Memory B cell (primary cell): ENCODE measurements at places on chromosomes 6 and 20.

GRCh38 chr6:144372116-144372515, 87.0 kb downstream of the UTRN start:
- peaks cover 15% of the 10 kb centered on the region for H3K4me1 ChIP-seq
- no peaks in the 10 kb centered on the region for H3K27me3 ChIP-seq
- H3K4me3 ChIP-seq = no peak overlapping the region
- peaks cover 22% of the 10 kb centered on the region for H3K36me3 ChIP-seq
- peak overlapping the region; percentile 43 for H3K27ac ChIP-seq

- no peak for DNase-seq
- no peaks in the 10 kb centered on the region for H3K27me3 ChIP-seq
- H3K27ac ChIP-seq = no peak overlapping the region
- H3K36me3 ChIP-seq = no peaks in the 10 kb centered on the region
- H3K4me3 ChIP-seq = no peak overlapping the region
- no peaks in the 10 kb centered on the region for H3K4me1 ChIP-seq
These were observed 35.3 kb downstream of the EFCAB8 start for GRCh38 chr20:32894026-32894483.

- H3K27ac ChIP-seq = peak overlapping the region; percentile 32
- H3K36me3 ChIP-seq = no peaks in the 10 kb centered on the region
- H3K4me1 ChIP-seq = peaks cover 42% of the 10 kb centered on the region
- H3K27me3 ChIP-seq = no peaks in the 10 kb centered on the region
These were observed 859.4 kb downstream of the MAFB start for GRCh38 chr20:39829661-39830060.

GRCh38 chr6:101478891-101479290, 85.4 kb downstream of the GRIK2 start:
- no peaks in the 10 kb centered on the region for H3K36me3 ChIP-seq
- no peaks in the 10 kb centered on the region for H3K4me1 ChIP-seq
- H3K4me3 ChIP-seq = no peak overlapping the region
- H3K27me3 ChIP-seq = no peaks in the 10 kb centered on the region
- no peak overlapping the region for H3K27ac ChIP-seq
- no peak for DNase-seq

DNA sequence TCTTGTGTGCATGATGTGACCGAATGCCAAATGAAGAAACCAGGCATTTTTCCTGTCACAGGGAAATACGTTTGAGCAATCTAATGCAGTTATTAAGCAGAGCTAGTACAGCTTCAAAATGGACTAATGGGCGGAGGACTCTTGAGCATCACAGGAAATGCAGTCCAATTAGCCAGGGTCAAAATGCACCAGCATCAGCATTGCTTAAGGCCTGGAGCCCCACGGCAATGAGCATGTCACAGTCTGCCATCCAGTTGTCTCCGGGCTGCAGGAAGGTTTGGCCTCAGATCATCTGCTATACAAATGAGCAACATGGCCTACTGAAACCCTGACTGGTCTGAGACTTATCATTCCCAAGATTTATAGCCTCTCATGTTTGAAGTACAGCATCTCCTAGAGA, 652.1 kb upstream of the SLC35B3 start:
- H3K27me3 ChIP-seq = no peaks in the 10 kb centered on the region
- H3K4me3 ChIP-seq = no peak overlapping the region
- no peak for DNase-seq

GRCh38 chr6:111759836-111760785, 113.1 kb downstream of the FYN start:
- H3K4me1 ChIP-seq = peaks cover 43% of the 10 kb centered on the region
- H3K27me3 ChIP-seq = no peaks in the 10 kb centered on the region
- H3K27ac ChIP-seq = no peak overlapping the region
- H3K4me3 ChIP-seq = no peak overlapping the region
- DNase-seq = no peak

GRCh38 chr6:24428615-24429014, 25.9 kb downstream of the MRS2 start:
- no peak for DNase-seq
- H3K27me3 ChIP-seq = no peaks in the 10 kb centered on the region
- peak overlapping the region; percentile 19 for H3K27ac ChIP-seq

DNA sequence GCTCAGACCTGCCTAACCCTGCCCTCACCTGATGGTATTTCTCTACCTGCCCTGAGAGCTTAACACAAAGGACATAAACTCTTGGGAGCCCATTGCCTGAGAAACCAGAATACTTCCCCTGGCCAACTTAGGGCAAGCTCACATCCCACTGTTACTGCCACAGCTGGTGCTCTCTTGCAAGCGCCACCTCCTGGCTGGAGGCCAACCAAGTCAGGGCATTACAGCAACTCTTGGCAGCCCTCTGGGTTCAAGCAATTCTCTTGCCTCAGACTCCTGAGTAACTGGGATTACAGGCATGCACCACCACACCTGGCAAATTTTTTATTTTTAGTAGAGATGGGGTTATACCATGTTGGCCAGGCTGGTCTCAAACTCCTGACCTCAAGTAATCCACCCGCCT, 70.1 kb downstream of the HECA start:
- peaks cover 21% of the 10 kb centered on the region for H3K36me3 ChIP-seq
- no peak for DNase-seq
- H3K4me3 ChIP-seq = no peak overlapping the region
- no peak overlapping the region for H3K27ac ChIP-seq
- H3K4me1 ChIP-seq = no peaks in the 10 kb centered on the region
- H3K27me3 ChIP-seq = peaks cover 2% of the 10 kb centered on the region

GRCh38 chr6:37283671-37284151, 25.8 kb upstream of the TMEM217 start:
- H3K36me3 ChIP-seq = peaks cover 43% of the 10 kb centered on the region
- no peak overlapping the region for H3K27ac ChIP-seq
- no peaks in the 10 kb centered on the region for H3K27me3 ChIP-seq
- peaks cover 3% of the 10 kb centered on the region for H3K4me1 ChIP-seq

DNA sequence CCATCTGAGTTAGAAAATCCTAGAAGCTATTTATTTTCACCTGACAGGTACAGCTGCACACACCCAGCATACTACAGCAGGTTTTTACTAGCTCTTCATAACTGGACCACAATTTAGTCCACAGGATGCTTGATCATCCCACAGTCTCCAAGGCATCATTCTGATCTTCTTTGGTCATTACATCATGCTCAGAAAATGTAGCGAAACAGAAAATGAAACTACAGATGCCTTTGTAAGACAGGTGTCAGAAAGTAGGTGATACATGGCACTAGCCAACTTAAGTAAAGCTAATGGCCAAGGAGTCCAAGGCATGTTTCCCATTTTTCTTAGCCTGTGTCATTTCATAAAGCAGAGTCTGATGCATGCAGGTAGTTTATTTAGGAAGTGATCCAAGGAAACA, 102.3 kb downstream of the HTR1B start:
- no peaks in the 10 kb centered on the region for H3K4me1 ChIP-seq
- H3K27ac ChIP-seq = no peak overlapping the region
- no peaks in the 10 kb centered on the region for H3K36me3 ChIP-seq
- DNase-seq = no peak
- no peaks in the 10 kb centered on the region for H3K27me3 ChIP-seq
- no peak overlapping the region for H3K4me3 ChIP-seq

DNA sequence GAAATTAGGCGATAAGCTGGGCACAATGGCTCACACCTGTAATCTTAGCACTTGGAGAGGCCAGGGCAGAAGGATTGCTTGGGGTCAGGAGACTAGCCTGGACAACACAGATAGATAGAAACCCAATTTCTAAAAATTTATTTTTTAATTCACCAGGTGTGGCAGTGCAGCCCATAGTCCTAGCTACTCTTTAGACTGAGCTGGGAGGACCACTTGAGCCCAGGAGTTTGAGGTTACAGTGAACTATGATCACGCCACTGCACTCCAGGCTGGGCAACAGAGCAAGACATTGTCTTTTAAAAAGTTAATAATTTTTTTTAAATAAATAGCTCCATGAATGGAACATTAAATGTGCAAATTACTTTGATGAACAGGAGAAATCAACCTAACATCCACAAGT, 8.2 kb downstream of the ZNF318 start:
- H3K36me3 ChIP-seq = peaks cover 29% of the 10 kb centered on the region
- H3K27ac ChIP-seq = no peak overlapping the region
- DNase-seq = no peak
- peaks cover 10% of the 10 kb centered on the region for H3K4me1 ChIP-seq
- no peaks in the 10 kb centered on the region for H3K27me3 ChIP-seq
- no peak overlapping the region for H3K4me3 ChIP-seq

- peaks cover 3% of the 10 kb centered on the region for H3K27me3 ChIP-seq
- no peak overlapping the region for H3K4me3 ChIP-seq
- H3K27ac ChIP-seq = no peak overlapping the region
- H3K36me3 ChIP-seq = no peaks in the 10 kb centered on the region
These were observed 81.1 kb downstream of the ATP9A start for GRCh38 chr20:51687108-51687507.

DNA sequence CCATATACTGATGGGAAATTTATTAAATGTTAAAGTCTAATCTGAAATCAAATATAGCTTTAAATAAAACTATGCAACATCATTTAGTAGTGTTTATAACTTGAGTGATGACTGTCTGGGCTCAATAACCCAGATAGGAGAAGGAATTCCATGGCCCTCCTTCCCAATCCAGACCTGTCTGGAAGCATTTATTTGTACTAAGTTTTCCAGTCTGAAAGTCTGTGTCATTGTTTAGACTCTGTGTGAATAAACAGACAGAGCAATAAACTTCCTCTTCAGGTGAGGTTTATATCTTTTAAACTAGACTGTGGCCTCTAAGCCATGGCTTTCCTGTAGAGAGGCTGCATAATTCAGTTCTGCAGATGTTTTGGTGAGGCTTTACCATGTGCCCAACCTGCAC, 176.4 kb downstream of the SOX4 start:
- no peaks in the 10 kb centered on the region for H3K4me1 ChIP-seq
- no peaks in the 10 kb centered on the region for H3K27me3 ChIP-seq
- no peak for DNase-seq
- H3K27ac ChIP-seq = no peak overlapping the region
- H3K36me3 ChIP-seq = no peaks in the 10 kb centered on the region

DNA sequence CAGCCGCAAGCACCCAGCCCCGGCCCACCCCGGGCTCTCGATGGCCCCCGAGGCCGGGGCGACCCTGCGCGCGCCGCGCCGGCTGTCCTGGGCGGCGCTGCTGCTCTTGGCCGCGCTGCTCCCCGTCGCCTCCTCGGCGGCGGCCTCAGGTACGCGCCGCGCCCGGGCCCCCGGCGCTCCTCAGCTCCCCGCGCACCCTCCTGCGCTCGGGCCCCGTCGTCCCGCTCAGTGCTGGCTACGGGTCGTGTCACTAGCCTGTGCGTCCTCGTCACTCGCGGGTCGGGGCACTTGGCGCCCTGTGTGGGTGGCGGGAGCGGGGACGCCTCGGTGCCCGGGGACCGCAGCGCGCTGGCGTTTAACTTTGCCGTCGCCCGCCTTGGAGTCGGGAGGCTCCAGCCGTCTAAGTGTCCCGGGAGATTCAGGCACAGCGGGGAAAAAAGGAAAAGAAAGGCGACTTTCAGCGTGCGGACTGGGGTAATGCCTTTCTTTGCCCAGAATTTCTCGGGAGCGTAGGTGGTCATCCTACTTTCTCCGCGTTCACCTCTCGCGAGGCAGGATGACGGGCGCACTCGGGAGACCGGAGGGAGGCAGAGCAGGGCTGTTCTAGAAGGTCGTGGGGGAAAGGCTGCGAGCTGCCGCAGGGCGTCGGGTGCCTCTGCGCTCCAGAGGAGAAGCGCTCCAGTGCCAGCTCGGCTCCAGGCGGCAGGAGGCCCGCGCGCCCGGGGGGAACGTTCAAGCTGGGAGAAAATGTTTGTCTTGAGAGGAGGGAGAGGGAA, 545 bp downstream of the FNDC1 start:
- DNase-seq = peak; percentile 34
- H3K36me3 ChIP-seq = no peaks in the 10 kb centered on the region
- peaks cover 18% of the 10 kb centered on the region for H3K4me1 ChIP-seq
- no peak overlapping the region for H3K27ac ChIP-seq
- peak overlapping the region; percentile 69 for H3K4me3 ChIP-seq

DNA sequence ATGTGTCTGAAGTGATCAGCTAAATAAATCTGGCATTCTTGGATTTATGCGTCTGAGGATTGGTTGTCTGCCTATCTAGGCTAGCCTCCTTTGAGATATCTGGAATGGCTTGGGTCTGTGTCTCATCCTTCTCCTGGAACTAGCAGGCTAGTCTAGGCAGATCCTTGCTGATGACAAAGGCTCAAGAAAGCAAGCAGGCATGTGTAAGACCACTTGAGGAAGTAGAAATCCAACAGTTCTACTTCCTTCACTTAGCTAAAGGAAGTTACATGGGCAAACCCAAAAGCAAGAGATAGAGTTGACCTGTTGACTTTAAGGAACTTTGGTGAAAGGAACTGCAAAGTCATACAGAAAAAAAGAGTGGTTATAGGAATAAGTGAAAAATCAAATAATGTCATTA, 672.6 kb downstream of the MAFB start:
- peaks cover 6% of the 10 kb centered on the region for H3K27me3 ChIP-seq
- no peak overlapping the region for H3K27ac ChIP-seq
- H3K36me3 ChIP-seq = no peaks in the 10 kb centered on the region
- DNase-seq = no peak

GRCh38 chr6:108957221-108957620, 109.0 kb downstream of the ARMC2 start:
- peaks cover 16% of the 10 kb centered on the region for H3K4me1 ChIP-seq
- no peak overlapping the region for H3K27ac ChIP-seq

DNA sequence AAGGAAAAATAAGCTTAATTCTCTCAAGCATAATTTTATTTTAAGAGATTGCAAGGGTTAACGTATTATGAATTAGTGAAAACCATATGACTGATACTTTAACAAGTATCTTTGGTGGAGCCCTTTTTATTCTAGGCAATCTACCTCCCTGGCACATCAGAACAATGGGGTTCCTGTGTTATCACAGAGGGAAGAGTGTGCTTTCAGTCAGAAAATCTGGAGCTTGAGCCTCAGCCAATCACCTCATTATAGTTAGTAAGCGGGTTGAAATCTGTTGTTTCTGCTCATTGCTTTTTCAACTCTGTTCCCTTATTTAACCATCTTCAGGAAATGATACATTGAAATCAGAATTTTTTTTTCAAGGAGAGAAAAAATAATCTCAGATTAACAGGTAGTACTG, 391 bp downstream of the ADGRF1 start:
- no peak overlapping the region for H3K4me3 ChIP-seq
- no peak overlapping the region for H3K27ac ChIP-seq
- DNase-seq = no peak

- H3K27ac ChIP-seq = no peak overlapping the region
- H3K4me1 ChIP-seq = no peaks in the 10 kb centered on the region
- no peaks in the 10 kb centered on the region for H3K27me3 ChIP-seq
- no peak overlapping the region for H3K4me3 ChIP-seq
- DNase-seq = no peak
These were observed 244.8 kb upstream of the TENT5A start for GRCh38 chr6:81997090-81997926.
